ENCODE measurements at places on chromosomes 1 and 21. TPM values are rescaled to one million over a fixed set of nuclear protein-coding genes. Genes with fewer than 3 reads are reported as not detected.

GRCh38 chr21:38221594-38221993 is 35.2 kb upstream of the KCNJ15 start:
- no peak for DNase-seq

KDM5B gene
- total RNA-seq = 11.9 TPM

HPDL gene
- not detected for total RNA-seq

DNA sequence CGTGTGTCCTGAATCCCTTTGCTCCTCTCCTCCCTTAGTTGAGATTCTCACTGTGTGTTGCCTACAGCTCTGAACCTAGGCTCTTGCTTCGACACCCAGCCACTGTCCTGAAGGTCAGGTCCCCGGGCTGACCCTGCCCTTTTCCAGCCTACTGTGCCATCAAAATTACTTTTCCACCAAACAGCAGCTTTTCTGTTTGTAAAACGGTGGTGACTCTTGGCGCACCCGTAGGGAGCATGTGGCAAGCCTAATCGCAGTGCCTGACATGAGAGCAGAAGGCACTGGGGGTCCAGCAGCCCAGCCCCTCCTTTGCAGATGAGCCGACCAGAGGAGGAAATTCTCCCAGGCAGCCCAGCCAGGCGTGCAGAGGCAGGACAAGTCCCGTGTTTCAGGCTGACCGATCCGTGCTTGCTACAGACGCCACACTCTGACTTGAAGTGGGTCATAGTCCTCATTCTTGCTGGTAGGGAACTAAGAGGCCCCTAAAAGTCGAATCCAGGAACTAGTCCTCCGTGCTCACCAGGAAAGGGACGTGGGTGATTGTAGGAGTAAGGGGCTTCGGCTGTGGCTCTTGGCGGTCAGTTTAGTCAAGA is 6.8 kb downstream of the GPR137B start:
- no peak for DNase-seq

PIGK gene
- 28.0 TPM for total RNA-seq

- no peak for DNase-seq
Measured at GRCh38 chr1:97392701-97393100, 528.1 kb downstream of the DPYD start.

GRCh38 chr1:39391691-39392679 is 99.5 kb upstream of the BMP8A start:
- DNase-seq = peak; percentile 47

SFN gene
- total RNA-seq = not detected

ENSA gene
- total RNA-seq = 108 TPM

DNA sequence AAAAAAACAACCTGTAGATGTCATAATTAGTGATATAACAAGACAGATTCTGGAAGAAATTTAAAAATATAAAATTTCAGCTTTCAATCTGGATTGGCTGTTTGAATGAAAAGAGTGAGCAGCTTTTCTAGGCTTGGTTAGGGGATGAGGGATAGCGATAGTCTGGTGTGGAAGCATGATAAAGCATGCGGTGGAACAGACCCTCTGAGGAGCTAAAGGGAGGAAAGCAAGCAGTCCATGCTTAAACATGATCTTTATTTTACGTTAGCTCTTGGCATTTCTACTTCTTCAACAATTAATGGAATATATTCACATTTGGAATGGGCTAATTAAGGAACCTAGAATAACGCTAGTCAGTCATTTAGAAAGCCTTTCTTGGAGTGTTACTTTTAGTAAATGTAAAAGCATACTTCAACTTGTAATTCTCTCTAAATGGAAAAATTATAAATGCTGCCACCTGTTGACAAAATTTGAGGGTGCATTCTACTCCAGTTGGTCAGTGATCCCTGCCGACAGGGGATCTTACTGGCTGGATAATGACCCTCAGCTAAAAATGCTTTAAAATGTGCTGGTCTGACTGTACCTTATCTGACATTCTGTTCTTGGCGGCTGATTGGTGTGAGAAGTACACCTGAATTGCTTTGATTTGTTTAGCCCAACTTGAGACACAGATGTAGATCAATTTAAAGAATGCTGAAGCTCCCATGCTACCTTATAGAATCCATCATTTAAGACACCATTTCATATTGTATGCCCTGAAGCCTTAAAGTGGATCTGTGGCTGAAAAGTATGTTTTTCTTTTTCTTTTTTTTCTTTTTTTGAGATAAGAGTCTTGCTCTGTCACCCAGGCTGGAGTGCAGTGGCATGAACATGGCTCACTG is 61.2 kb downstream of the AK4 start:
- no peak for DNase-seq

- no peak for DNase-seq
Measured at GRCh38 chr1:65180977-65181376, 33.0 kb downstream of the AK4 start.

DNA sequence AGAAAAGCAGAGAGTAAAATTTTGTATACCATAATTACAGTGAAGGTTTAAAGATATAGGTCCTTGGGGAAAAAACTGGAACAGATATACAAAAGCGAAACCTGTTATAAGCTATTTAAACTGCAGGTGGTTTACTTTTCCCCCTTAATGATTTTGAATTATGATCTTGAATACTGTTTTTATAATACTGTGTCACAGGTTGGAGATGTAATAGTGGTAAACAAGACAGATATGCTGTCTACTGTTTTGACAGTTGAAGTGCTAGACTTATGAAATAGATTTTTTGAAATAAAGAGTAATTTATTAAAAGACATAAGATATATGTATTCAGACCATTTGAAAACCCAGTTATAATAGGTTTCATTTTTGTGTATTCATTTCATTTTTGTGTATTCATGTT is 129.4 kb downstream of the CD247 start:
- DNase-seq = no peak

GRCh38 chr1:106398391-106398790 is 658.1 kb upstream of the PRMT6 start:
- no peak for DNase-seq

DNA sequence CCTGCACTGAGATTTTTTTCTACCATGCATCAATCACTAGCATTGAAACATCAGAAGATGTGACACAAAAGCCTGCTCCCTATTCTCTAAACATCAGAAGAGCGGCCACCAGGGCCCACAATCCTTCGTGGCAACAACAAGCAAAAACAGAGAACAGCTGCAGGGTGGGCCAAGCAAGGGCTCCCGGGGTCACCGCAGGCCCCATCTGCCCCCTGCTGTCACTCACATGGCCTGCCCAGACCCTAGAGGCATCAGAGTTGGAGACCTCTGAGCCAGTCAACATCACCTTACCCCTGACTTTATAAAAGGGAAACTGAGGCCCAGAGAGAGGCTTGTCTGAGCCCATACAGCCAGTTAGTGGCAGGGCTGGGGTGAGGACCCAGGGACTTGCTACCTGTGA is 1.8 kb downstream of the LAPTM5 start:
- DNase-seq = no peak

DISC1 gene
- 3.0 TPM for total RNA-seq

EIF2D gene
- 24.9 TPM for total RNA-seq

APH1A gene
- total RNA-seq = 53.6 TPM

MANEAL gene
- 0.91 TPM for total RNA-seq

DNA sequence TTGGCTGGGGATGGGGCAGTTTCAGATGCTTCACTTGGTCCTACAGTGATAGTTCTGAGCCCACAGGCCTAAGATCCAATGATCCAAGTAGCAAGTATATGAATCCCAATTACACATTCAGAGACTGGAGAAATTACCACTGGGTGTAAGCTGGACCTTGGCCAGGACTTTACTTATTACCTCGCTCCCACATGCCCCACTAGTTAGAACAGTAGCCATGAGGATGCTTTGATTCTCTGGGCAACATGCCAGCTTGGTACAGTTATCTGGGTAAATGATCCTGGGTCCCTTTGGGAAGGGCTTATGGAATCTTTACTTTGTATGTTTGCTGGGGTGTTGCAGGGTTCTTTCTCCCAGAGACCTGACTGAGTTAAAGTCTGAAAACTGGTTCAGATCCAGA is 5.0 kb upstream of the FCAMR start:
- no peak for DNase-seq

DNA sequence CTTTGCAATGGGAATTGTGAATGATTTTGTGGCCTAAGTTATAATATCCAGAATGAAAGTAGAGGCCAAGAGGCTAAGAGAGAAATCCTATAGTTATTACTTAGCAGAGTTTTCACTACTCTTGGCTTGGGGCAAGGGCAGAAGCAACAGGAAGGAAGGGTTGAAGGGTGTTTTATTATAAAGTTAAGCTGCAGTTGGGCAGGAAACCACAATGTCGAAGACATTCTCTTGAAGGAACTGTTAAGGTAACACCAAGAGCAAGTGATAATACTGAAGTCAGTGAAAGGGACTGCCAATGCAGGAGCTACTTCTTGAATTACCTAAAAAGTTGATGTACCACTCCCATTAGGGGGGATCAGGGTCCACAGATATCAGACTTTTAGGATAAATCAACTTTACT is 8.3 kb downstream of the XCL2 start:
- no peak for DNase-seq

ST6GALNAC5 gene
- 0.46 TPM for total RNA-seq

Data from Right ventricle myocardium superior (tissue), 1 donor.